ENCODE measurements at places on chromosomes 5 and 9.

- no peak for DNase-seq
Observed at GRCh38 chr5:82068723-82069122, 96.9 kb downstream of the ATG10 start.

GRCh38 chr5:147901599-147902039 lies 4.7 kb downstream of the C5orf46 start:
- DNase-seq: no peak

- no peak for DNase-seq
Observed at GRCh38 chr9:109251080-109251775, 69.6 kb downstream of the EPB41L4B start.

DNA sequence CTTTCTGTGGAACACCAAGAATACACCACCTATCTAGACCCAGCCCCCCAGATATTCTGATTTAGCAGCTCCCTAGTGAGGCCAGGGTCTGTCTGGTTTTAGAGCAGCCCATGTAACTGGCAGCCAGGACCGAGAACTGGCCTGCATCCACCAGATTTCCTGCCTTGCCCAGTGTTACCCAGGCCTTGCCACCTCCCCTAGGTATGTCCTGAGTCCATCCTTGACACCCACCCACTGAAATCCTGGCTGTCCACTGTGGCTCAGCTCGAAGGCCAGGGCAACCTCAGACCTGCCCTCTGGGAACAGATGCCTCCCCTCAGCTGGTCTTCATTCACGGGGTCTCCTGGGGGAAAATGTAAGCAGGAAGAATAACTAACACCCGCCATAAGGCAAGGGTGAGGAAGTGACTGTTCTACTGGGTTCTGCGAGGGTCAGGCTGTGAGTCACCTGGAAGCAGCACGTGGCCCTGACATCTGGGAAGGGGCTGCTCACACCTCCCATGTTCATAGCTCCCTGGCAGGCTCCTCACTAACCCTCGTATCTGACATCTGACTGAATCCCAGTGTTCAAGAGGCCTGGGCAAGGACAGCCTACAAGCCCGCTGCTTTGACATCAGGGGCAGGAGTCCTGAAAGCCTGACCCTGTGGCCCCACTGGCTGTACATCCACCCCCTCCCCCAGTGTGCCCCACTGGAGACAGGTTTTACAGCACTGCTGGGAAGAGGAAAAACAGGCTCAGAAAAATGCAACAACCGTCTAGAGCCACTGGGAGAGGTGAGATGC lies 72.7 kb downstream of the SEMA4D start:
- DNase-seq: no peak

DNA sequence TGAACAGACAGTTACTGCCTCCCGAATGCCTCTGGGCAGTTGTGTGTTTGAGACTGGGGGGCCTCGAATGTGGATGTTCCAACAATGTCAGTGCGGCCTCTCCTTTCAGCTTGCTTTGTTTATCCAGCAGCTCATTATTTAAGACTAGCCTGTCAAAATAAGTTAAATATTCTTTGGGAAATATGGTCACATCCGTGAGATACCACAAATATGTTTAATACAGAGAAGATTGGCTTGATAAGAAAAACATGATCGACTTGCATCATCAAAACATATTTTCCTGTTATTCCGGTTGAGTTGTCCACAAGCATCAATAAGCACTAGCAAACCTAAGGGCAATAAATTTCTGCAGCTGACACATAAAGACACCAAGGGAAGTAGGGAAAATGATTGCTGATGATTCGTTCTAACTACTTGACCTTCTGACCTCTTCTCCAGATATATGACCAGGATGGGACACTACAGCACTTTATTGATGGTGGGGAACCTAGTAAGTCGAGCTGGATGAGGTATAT lies 66.5 kb downstream of the PRDM6 start:
- DNase-seq: no peak
